NCI-H460 (cell line): ENCODE measurements at places on chromosomes 3 and 15. TPM values are rescaled to one million over a fixed set of nuclear protein-coding genes. Genes with fewer than 3 reads are reported as not detected.

Gene PODXL2
- 20.8 and 23.4 TPM in 2 replicates for total RNA-seq

DNA sequence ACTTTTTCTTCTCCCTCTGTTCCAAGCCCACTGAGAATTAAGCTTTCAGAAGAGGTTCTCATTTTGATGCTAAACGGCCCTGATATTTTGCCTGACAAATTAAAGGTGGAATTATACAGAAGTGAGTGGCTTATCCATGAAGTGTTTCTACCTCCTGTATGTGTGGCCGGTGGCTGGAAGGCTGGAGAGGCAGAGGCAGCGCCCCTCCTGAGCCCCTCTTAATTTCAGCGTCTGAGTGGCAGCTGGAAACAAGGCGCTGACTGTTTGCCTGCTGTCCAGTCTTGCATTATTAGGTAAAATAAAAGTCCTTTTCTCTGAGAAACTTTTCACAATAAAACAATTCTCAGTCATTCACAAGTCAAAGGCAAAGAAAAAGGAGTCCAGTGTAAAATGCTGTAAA is 685.7 kb downstream of the MCTP2 start:
- no peak for DNase-seq

Gene TGM5
- not detected in 2 replicates for total RNA-seq

- DNase-seq = no peak
Observed at GRCh38 chr3:12985148-12985547, 88.1 kb downstream of the IQSEC1 start.

Gene NMB
- total RNA-seq = 13.3 and 16.4 TPM in 2 replicates

DNA sequence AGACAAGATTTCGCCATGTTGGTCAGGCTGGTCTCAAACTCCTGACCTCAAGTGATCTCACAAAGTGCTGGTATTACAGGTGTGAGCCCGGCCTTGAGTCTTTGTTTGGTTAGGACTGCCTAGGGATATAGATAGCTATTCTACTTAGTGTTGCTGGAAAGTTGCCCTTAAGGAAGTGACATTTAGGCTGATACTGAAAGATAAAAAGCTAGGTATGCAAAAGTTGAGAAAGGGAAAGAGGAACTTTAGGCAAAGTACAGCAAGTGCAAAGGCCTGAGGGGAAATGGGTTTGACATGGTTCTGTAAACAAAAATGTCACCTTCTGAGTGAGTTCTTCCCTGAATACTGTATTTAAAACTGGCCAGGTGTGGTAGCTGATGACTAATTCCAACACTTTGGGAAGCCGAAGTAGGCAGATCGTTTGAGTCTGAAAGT is 111.5 kb downstream of the ZNF609 start:
- DNase-seq = no peak

Gene COL6A5
- not detected in 2 replicates for total RNA-seq

Gene AHSG
- not detected in 2 replicates for total RNA-seq

GRCh38 chr3:94996743-94997142 is 933.9 kb downstream of the NSUN3 start:
- no peak for DNase-seq

Gene ERICH6
- not detected in 2 replicates for total RNA-seq

Gene SELENOS
- 65.9 and 70.9 TPM in 2 replicates for total RNA-seq

Gene CAMP
- total RNA-seq = not detected in 2 replicates

Gene TSEN2
- 20.2 and 22.1 TPM in 2 replicates for total RNA-seq

Gene RHCG
- 0.59 and 0.78 TPM in 2 replicates for total RNA-seq

DNA sequence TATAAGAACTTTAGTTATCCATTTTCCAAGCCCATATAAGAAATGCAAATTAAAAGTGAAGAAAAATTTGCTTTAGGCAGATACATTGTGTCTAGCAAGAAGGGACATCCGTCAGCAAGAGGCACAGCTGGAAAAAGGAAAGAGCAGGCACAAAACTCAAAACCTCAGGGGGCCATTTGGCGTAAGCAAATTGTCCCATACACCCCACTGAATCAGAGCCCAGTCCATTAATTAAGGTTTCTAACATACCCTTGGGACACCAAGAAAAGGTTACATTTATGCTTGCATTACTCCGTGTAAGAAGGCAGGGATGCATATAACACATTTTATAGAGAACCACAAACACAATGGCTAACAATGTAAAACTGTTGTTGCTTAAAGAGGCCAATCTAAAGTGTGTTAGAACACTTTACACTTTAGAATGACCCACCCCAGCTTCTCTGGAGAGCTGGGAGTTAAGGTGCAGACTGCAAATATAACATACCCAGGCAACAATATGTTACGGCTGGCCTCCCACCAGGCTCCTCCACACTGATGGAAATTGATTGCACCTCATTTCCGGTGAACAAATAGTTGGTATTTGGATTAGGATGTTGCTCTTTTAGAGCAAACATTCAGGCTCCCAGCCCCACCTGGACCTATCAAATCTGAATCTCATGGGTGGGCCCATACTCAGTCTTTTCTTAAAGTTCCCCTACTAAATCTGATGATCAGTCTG is 23.2 kb downstream of the SEMA5B start:
- no peak for DNase-seq

DNA sequence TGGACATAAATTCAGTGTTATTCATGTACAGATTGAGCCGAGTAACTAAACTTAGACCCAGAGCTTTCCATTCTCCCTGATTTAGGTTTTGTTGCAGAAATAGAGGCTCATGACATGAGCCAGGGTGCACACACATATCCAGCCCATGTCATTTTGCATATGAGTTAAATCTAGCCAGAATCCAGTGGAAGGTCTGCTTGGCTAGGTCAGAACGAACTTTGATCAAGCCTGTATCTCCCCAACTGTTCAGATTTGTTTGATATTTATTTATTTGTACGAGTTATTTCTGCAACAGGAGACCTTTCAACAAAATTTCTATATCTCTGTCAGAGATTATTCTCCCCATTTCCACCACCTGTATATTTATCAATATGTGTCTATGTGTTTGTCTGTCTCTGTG is 247.5 kb upstream of the THBS1 start:
- no peak for DNase-seq

DNA sequence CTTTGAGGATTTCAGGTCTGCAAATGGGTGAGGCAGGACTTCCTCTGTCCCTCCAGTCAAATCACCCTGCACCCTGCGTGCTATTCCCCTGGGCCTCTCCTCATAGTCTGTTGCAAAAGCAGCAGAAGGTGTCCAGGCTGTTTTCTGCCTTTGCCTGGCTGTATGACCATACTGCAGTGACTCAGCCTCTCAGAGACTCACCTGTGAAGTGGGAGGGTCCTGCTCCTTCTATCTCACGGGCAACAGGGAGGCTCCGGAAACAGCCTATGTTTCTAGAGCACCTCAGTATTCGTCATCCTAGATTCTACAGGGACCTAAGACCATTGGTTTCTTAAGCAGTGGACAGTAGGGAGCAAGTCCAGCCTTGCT is 216.4 kb downstream of the TLE3 start:
- DNase-seq = no peak

Gene TRPC1
- 10.7 and 12.2 TPM in 2 replicates for total RNA-seq

Gene MUC13
- 0.10 and 0.26 TPM in 2 replicates for total RNA-seq

Gene SYNPR
- total RNA-seq = not detected in 2 replicates

DNA sequence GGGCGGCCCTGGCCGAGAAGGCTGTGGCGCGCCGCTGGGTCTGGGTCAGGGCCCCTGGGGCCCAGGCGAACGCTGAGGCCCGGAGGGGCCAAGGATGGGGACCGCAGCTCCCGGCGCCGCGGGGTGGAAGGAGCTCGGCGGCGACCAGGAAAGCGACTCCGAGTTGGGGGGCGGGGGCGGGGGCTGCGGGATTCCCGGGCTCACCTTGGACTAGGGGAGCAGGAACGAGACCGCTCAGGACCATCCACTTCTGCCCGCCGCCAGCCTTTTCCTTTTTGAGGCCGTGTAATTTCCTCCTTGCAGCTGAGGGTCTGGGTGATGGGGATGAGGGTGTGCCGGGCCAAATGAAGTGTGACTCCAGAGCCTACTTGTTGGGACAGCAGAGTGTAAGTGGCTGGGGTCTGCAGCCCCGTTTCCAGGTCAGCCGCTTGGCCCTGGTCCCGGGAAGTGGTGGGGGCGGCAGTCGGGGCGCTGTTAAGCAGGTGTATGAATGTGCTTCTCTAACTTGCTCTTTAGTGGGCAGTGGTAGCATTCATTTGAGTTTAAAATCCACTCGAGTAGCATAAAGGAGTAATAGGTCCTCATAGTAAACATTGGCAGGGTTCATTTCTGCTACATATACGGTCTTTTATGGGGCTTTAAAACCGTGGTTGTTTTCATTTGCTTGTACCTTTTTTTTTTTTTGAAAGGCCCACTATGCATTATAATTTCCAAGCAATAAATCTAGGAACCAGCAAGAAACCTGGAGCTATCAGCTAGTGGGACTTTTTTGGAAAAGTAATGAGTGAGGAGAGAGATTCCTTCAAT is 717 bp downstream of the PXK start:
- DNase-seq = no peak

DNA sequence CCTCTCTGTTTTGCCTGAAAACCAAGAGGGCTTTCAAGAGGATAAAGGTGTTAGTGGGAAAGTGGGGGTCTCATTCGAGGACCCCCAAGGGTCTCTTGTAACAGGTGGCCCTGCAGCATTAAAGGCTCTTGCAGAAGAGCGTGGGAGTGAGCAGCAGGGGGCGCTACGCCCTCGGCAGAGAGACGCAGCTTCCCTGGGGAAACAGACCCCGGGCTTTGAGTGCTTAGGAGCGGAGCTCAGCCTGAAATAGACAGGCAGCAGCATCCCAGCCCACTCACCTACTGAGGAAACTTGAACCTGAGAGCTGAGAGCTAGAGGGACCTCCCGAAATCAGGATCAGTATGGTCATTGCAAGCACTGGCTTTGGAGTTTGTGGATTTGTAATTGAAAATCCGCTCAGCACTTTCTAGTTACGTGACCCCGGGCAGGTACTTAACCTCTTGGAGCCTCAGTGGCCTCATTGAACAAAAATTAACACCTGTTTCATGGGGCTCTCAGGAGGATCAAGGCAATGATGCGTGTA is 25.7 kb downstream of the RPLP1 start:
- no peak for DNase-seq

GRCh38 chr3:108899530-108899929 is 54.1 kb downstream of the GUCA1C start:
- no peak for DNase-seq

GRCh38 chr15:77027111-77027696 is 32.3 kb downstream of the PSTPIP1 start:
- DNase-seq = no peak

DNA sequence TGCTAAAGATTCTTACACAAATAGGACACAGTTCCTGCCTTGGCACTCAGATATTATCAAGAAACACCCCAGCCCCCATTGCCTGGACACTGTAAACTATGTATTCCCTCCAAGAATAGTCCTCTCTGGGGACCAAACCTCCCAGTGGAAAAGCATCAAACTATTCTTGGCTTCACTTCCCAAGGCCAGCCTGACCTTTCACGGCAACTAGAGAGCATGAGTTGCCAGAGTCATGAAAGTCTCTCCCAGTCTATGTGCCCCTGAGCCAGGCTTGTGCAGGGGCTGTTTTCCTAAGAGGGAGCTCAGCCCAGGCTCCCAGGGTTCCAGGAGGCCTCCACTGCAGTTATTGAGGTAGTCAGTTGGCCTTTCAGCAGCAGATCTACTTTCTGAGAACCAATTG is 251.9 kb upstream of the TGFBR2 start:
- no peak for DNase-seq

- DNase-seq = peak; percentile 8
Observed at GRCh38 chr3:10950476-10951294, 41.9 kb upstream of the SLC6A1 start.

GRCh38 chr15:48415036-48415886 is 84.0 kb downstream of the DUT start:
- peak; percentile 77 for DNase-seq

DNA sequence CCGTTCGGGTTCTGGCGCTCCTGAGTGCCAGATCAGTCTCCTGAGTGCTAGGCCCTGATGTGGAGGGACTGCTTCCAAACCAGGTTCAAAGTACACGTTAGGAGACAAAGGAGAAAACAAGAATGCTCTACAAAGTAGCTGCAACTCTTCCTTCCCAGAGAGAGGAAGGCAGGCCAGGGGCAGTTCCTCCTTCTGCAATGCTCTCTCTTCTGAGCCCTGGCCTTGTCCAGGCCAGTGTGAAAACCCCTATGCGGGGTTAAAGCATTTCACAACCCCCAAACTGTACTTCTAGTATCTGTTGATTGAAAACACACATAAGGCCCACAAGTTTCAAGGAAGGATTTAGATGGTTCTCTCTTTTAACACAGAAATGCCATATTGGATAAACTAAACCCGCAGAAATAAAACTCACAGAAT is 9.7 kb upstream of the CALML4 start:
- DNase-seq = no peak

DNA sequence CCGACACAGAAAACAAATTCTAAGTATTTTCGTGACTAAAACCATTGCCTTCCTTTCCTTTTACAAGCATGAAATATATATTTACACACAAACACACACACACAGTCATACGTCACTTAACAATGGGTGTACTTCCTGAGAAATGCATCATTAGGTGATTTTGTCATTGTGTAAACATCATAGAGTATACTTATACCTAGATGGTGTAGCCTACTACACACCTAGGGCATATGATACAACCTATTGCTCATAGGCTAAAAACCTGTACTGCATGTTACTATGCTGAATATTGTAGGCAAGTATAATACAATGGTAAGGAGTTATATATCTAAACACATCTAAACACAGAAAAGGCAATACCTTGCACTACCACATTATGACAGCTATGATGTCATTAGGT is 28.6 kb downstream of the COL6A5 start:
- no peak for DNase-seq

Gene LRTM1
- total RNA-seq = not detected in 2 replicates

GRCh38 chr3:110016235-110016815 is 679.0 kb upstream of the DPPA4 start:
- DNase-seq = no peak

- no peak for DNase-seq
Observed at GRCh38 chr3:72442759-72443158, 405.5 kb downstream of the SHQ1 start.

Gene LRRC34
- total RNA-seq = 12.5 and 13.7 TPM in 2 replicates

DNA sequence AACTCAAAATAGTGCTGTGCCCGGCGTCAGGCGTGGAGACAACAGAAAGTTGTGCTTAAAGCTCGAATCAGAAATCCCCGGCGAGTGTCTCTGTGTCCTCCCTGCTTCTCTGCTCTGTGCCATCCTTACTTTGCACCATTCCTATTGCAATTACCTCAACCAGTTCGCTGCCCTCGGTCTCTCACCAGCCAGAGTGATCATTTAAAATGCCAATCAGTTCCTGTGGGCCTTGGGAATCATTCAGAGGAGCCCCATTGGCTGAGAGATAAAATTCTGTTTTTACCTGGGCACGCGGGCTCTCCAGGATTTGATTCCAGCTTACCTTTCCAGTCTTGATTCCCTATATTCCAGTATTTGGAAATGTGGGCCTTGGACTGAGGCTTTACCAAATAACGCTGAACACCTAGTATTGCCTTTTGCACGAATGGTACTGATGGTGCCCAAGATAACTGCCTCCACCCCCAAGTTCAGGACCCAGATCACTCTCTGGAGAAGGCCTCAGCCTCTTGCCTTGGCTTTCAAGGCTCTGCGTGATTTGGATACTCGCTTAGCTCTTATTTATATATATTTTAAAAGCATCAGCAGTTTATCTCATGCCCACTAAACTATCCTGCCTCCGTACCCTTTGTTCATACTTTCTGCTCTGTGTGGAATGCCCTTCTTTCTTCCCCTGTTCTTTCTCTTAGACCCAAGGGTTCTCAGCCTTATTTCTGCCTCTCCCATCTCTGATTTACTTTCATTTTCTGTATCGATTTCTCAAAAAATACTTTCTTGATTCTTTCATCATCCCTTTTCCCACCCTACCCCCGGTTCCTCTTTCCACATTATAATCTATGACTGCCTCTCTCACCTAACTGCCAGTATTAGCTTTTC is 863 bp downstream of the PSMA4 start:
- DNase-seq = no peak

- no peak for DNase-seq
Observed at GRCh38 chr3:13888576-13888975, 8.7 kb upstream of the WNT7A start.
